ENCODE measurements at places on chromosomes 5 and 9.

DNA sequence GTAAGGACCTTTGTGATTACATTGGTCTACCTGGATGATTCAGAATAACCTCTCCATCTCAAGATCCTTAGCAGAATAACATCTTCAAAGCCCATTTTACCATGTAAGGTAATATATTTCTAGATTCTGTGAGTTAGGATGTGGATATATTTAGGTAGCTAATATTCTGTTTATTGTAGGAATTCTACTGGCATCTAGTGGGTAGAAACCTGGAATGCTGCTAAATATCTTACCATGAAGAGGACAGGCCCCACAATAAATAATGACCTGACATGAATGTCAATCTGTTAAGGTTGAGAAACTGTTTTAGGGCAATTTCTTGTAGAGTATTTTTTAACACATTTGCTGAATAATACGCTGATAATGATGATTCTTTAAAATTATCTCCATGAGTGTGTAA, 426.8 kb downstream of the MAN2A1 start:
- no peak for DNase-seq

- DNase-seq: no peak
These were observed 8.0 kb upstream of the NSMF start for GRCh38 chr9:137467161-137467581.

DNA sequence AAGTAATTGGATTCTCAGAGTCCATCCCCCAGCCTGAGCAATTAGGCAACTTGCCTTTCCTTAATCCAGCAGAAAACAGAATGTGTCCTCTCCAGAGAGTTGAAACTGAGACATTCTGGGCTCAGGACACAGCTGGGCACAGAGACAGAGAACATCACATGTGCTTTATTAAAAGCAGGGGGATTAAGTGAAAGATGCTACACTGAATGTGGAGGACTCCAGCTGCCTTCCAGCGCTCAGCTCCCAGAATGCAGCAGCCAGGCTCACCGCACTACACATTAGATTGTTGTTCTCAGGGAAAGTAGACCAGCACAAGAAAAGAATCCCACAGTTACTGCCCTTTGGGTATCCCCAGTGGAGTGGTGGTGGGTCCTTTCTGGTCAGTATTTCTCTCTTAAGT, 141.6 kb upstream of the IL12B start:
- DNase-seq: no peak

- DNase-seq: no peak
These were observed 37.7 kb upstream of the CSNK1G3 start for GRCh38 chr5:123474228-123474627.

DNA sequence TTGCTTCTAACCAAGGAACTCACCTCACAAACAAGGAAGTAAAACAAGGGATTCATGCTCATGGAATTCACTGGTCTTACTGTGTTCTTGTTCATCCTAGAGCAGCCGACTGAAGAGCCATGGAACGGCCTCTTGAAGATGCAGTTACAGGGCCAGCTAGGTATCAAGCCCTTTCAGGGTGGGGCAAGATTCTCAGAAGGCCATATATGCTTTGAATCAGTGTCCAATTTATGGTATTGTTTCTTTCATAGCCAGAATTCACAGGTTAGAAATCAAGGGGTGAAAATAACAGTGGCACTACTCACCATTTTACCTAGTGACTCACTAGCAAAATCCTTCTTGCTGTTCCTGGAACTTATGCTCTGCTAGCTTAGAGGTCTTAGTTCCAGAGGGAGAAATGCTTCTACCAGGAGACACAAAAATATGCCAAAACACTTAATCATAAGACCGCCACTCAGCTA, 159.5 kb upstream of the CDH10 start:
- no peak for DNase-seq

All from stimulated activated naive B cell treated with anti-CD40 and anti-IgM and Interleukin-4, amounts not matched to agents 10 μg/mL and 1 μg/mL and 100 μg/mL, for 72 hours (primary cell).